ENCODE measurements at places on chromosomes 7 and 10.

DNA sequence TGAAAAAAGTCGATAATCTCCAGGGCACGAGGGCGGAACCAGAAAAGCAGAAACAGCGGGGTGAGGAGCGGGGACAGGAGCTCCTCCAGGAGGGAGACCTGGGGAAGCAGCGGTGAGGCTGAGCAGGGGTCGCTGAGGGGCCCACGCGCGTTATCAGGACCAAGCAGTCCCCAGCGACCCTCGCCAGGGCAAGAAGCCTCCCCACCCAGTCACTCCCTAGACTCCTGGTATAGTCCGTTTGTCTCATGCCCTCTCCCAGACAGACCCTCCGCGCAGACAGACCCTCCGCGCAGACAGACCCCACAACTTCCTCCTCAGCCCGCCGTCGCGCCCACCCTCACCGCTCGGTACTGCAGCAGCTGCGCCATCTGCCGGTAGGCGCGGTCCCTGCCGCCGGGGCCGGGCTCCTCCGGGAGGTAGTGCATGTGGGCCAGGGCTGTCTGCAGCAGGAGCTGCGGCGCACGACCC is 6.3 kb downstream of the ATG9B start:
- no peak for DNase-seq

DNA sequence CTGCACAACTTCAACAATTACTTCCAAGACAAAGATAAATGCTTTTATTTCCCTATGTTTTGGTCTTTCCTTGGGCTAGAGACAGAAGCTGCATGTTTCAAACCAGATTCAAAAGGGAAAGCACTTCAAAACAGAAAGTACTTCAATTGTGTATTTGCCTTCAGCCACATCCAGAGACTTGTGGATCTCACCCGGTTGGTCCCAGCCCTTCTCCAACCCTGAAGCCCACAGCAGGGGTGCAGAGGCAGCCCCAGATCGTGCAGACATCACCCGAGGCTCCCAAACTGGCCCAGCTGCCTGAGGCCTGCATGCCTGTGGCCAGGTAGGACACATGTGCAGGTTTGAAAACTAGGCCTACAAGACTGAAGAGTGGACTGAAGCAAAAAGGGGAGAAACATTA is 80.8 kb downstream of the ALOX5 start:
- DNase-seq = no peak

DNA sequence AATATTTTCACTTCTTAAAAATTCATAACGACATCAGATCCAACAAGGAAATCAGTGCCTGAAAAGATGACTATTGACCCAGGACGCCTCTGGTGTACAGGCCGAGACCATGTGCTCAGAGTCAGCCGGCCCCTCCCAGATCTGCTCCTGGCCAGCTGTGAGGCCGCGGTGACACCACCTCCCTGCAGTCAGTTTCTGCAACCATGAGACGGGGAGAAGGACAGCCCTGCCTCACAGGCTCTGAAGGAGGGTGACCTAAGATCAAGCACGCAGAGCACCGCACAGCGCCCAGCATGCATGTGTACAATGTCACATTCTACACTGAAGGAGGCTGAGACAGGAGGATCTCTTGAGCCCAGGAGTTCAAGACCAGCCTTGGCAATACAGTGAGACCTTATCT is 2.6 kb upstream of the GPER1 start:
- no peak for DNase-seq

DNA sequence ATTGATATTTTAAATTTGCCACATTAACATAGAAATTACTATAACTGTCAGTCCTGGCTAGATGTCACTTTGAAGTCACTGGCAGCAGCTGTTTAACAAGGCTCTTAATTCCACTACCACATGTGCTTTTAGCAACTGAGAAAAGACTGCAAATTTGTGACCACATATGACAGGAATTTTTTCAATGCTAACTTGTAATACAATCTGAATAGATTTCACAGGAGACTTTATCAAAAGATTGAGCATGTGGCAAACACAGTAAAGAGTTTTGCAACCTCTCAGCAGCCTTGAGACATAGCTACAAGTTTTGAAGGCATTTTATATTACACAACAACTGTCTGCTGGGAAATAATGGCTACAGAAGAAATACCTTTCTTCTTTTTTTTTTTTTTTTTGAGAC is 73.0 kb downstream of the MICU1 start:
- no peak for DNase-seq

- DNase-seq = no peak
These were observed 79.7 kb downstream of the FRMPD2 start for GRCh38 chr10:48194830-48195229.

- peak; percentile 71 for DNase-seq
These were observed 451.9 kb downstream of the DPP6 start for GRCh38 chr7:154503962-154504550.

- DNase-seq = no peak
These were observed 530.9 kb downstream of the KCNMA1 start for GRCh38 chr10:77106676-77107075.

DNA sequence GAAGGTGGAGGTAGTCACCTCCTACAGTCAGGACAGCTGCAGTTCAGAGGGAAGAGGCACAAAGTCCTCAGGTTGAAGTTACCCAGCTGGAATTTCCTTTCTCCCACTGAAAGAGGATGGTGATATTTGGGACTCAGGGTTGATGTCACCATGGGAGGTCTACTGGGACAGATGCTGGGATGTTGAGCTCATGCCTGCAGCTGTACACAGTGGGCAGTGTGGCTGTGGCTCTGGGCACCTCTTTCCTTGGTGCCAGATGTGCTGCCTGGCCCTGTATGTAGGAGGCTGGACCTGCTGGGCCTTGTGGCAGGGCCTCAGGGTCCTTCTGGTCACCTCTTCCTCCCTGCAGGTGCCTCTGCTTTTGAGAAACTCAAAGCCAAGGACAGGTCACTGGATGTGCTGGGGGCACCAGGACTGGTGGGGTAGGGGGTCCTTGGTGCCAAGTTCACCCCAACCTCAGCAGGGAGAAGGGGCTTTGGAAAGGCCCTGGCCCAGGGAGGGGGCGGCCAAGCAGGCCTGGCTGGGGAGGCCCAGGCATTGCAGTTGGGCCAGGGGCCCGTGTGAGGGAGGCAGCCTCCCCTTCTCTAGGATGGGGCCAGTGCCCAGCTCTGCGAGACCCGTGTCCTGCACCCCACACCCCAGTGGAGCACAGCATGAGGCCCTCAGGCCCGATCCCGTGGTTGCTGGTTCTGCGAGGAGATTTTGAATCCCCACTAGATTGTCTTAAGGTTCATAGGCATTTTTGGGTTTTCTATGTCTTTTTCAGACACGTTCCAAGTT is 103.1 kb downstream of the BMS1 start:
- DNase-seq = no peak

- no peak for DNase-seq
These were observed 57.6 kb downstream of the SNX10 start for GRCh38 chr7:26349005-26349915.

- no peak for DNase-seq
These were observed 75.8 kb downstream of the CDCA7L start for GRCh38 chr7:21869785-21870402.

DNA sequence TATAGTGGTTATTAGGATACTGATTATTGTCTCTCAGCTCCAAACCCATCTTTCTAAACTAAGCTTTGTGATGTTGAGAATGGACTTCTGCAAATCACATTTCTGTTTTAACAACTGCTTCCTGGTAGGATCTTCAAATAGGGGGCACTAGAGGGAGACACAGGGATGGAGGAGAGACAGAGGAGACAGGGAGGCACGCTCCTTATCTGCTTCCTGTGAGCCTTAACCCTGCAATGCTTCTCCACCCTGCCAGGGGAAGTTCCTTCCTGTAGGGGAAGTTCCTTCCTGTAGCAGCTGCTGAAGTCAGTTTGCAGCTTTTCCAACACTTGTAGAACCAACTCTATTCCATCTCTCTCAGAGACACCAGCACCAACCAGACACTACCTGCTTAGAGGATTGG is 847.2 kb downstream of the CCSER2 start:
- DNase-seq = no peak

GRCh38 chr10:78919181-78919966 is 149.4 kb upstream of the ZMIZ1 start:
- DNase-seq = no peak

- no peak for DNase-seq
These were observed 183.7 kb upstream of the ANK3 start for GRCh38 chr10:60573336-60573735.

GRCh38 chr7:151023232-151023631 is 1.1 kb downstream of the ATG9B start:
- DNase-seq = no peak

GRCh38 chr10:3036155-3037021 is 31.0 kb upstream of the PFKP start:
- DNase-seq = no peak

DNA sequence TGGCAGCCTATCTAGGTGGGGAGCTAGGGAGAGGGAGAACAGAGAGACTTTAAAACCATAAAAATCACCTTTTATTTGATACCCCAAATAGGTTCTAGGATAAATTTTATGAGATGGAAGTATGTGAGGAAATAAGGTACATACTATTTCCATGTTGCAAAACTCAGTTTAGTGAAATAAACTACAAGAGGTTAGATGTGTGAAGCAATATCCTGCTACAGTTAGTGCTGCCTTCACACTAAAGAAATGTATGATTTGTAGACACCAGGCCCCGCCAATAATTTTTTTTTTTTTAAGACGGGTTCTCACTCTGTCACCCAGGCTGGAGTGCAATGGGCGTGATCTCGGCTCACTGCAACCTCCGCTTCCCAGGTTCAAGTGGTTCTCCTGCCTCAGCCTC is 34.4 kb upstream of the RSBN1L start:
- DNase-seq = no peak
